ENCODE measurements at places on chromosomes 7 and 10.

DNA sequence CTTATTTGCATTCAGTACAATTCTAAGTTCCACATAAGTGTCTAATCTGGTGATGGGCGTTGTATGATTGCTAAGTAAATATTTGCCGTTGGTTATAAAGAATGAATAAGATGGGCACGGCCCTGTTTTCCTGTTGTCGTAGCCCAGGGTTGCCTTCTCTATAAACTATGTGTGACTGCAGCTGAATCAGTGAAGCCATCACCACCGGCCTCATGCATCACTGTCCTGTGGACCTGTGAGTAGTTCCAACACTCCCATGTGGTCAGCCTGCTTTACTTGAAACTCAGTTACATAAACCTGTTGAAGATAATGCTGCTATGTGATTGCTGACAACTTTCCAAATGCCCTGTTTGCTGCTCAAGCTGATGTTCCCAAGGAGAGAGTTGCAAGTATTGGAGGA lies 21.6 kb upstream of the KLF6 start:
- DNase-seq: no peak

- no peak for DNase-seq
Observed at GRCh38 chr7:74262639-74263398, 8.6 kb upstream of the RFC2 start.

DNA sequence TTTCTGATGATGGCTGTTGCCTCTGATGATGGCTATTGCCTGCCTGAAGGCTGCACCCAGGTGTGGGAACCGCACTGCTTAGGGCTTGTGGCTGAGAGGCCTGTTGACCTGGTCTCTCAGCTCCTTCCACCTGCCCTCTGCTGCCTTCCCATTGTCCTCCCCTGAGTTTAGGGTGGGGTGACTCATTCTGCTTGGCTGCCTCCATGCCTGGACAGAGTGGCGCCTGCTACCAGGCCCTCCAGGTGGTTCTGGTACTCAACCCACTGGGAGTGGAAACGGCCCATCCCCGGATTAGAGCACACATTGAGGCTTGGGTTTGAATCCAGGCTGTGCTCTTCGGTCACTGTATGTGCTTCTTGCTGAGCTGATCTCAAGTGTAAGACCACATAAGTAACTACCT lies 120.6 kb downstream of the SEM1 start:
- DNase-seq: no peak

GRCh38 chr10:70498970-70499835 lies 20.6 kb downstream of the PALD1 start:
- no peak for DNase-seq

DNA sequence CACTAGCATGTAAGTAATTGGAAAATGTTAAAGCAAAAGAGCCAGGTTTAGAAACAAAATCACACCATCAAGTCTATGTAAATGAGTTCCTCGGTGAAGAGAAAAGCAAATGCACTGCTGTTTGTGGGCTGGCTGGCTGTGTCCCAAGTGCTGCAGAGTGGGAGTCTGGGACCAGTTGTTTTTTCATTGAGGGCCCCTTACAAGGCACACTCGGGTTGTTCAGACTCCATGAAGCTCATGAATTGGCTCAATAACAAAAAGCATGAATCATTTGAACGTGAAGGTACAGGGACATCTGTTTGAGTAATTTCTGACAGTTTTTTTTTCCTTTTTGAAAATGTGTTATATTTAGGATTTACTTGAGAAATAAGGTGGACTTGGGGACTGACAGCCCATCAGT lies 28.0 kb downstream of the GRK5 start:
- DNase-seq: no peak

DNA sequence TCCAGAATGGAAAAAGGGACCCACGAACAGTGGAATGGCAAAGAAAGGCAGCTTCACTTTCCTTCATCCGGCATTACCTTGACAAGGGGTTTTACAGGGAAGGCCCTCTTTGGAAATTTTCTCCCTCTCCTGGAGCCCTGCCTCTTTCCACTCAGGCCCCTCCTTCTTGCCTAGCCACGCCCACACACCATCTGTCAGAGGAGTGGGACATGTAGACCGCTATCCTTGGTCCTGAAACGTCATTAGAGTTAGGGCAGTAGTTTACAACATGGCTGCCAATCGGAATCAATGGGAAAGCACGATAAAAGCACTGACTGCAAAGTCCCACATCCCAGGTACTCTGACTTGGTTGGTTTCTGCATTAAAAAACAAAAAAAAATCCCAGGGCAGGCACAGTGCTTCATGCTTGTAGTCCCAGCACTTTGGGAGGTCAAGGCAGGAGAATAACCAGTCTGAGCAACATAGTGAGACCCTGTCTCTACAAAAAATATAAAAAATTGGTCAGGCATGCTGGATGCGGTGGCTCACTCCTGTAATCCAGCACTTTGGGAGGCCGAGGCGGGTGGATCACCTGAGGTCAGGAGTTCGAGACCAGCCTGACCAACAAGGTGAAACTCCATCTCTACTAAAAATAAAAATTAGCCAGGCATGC lies 96.4 kb downstream of the MARCHF5 start:
- no peak for DNase-seq

DNA sequence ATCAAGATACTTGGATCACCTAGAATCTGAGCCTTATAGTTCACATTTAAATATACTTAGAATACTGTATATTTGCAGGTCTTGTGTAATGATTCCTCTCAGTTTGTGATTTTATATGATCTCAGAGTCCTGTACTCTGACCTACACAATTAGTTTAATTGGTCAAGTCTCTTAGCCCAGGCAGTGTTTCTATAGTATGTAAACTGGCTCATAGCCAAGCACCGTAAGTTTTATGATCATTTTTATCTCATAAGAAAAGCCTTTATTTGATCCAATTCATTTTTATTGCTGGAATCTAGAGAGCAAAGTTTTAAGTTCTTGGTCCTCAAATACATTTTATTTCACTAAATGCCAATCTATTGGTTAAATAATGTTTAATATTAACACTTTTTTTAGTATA lies 242.2 kb downstream of the MALRD1 start:
- no peak for DNase-seq

- DNase-seq: no peak
Observed at GRCh38 chr7:82443036-82443546, 486 bp downstream of the CACNA2D1 start.

Measured in NCI-H1092 treated with DMSO at 0.1 percent for 48 hours (cell line).